ENCODE measurements at places on chromosomes 1 and 21. TPM values are rescaled to one million over a fixed set of nuclear protein-coding genes. Genes with fewer than 3 reads are reported as not detected.

The KRTAP10-10 gene
- total RNA-seq, result not detected

The VANGL2 gene
- total RNA-seq, result 69.7 TPM

The TMEM269 gene
- 0.73 TPM for total RNA-seq

The GJA4 gene
- total RNA-seq, result 1.0 TPM

The ZNF593OS gene
- total RNA-seq, result not detected

Measured in WTC11 (cell line).